Foreskin keratinocyte (primary cell): ENCODE measurements at places on chromosomes 1 and 21. TPM values are rescaled to one million over a fixed set of nuclear protein-coding genes. Genes with fewer than 3 reads are reported as not detected.

DNA sequence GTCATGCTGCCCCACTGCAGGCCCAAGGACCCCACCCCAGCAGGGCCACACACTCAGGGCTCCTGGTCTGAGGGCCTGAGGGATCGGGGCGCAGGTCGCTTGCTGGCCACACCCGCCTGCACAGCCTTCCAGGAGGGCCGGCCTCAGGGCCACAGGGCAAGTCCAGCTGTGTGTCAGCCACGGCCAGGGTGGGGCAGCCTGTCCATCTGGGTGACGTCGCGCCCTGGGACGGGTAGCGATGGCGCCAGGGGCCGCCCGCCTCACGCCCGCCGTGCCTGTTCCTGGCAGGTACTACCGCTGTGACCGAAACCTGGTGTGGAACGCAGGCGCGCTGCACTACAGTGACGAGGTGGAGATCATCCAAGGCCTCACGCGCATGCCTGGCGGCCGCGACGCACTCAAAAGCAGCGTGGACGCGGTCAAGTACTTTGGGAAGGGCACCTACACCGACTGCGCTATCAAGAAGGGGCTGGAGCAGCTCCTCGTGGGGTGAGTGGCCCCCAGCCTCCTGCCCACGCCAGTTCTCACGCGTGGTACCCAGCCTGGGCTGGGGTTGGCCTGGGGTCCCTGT is 2.5 kb downstream of the COL6A1 start:
- no peak for DNase-seq

DNA sequence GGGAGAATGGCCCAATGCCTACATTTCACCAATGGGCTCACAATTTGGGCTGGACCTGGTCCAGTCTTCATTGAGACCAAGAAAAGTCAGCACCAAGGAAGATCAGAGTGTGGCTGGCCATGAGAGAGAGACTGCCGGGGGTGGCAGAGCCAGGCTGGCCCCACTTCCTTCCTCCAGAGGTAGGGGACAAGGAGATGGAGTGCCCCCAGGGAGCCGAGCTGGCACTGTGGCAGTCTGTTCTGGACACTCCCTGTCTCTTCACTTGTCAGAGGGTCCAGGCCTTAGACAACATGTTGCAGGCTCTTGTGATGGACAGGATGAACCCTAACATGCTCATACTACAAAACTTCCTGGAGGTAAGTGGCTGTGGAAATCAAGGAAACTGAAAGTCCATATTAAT is 27.7 kb downstream of the INAVA start:
- no peak for DNase-seq

DNA sequence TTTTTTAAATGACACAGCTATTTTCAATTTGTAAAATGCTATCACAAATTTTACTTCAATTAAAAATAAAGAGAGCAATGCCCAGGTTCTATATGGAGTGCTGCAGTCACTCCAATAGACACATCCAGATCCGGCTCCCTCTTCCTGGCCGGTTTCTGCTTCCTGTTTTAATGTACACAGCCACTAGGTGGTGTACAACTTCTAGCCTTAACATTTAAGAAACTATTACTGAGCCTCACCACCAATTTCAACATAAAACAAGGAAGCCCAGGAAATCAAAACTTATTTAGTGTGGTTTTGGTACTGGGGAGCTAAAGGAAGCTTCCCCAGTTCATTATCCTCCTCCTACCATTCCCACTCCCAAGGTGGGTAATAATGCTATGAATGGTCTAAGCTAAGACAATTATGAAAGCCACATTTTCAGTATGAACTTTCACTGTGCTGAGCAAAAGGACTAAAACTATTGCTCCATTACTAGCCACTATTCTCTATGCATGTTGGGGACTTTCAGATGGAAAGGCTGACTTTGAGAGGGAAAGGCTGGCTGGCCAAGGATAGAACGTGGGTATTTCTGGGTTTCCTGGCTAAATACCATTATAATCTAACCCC is 25.5 kb upstream of the MTMR11 start:
- peak; percentile 62 for DNase-seq

EFHD2 gene
- 114 and 116 TPM in 2 replicates for polyA plus RNA-seq
